ENCODE measurements at places on chromosomes 2 and 18.

GRCh38 chr2:217742841-217743240 is 260.0 kb downstream of the TNS1 start:
- no peak for DNase-seq

GRCh38 chr2:160222546-160223283 is 22.6 kb upstream of the ITGB6 start:
- no peak for DNase-seq

- DNase-seq, result no peak
These were observed 67.5 kb downstream of the COPS8 start for GRCh38 chr2:237153181-237153580.

DNA sequence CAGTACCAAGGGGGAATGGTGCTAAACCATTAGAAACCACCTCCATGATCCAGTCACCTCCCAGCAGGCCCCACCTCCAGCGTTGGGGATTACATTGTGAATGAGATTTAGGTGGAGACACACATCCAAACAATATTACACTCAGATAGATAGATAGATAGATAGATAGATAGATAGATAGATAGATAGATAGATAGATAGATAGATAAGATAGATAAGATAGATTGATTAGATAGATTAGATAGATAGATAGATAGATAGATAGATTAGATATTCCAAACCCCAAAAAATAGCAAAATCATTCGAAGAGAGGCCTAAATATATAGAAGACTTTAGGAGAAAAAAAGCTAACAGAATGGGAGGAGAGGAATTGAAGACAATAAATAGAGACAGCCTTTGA is 42.8 kb upstream of the UBXN4 start:
- no peak for DNase-seq

DNA sequence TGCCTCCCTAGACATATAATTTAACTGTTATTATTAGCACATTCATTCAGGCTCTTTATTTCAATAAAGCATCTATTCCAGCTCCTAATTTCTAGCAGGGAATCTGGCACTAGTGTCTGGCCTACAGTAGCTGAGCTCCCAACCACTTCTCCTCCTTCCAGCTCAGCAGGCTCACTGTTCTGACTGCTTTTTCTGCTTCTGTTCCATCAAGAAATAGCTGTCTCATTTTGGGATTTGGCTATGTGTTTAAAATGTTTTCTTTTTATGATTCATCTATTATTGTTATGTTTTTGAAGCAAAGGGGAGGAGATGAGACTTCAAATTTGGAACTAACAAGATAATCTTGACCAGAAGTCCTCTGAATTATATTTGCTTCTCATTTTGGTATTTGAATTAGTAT is 172.7 kb upstream of the SMAD7 start:
- DNase-seq, result no peak

- no peak for DNase-seq
These were observed 82.8 kb upstream of the CPO start for GRCh38 chr2:206856513-206856912.

DNA sequence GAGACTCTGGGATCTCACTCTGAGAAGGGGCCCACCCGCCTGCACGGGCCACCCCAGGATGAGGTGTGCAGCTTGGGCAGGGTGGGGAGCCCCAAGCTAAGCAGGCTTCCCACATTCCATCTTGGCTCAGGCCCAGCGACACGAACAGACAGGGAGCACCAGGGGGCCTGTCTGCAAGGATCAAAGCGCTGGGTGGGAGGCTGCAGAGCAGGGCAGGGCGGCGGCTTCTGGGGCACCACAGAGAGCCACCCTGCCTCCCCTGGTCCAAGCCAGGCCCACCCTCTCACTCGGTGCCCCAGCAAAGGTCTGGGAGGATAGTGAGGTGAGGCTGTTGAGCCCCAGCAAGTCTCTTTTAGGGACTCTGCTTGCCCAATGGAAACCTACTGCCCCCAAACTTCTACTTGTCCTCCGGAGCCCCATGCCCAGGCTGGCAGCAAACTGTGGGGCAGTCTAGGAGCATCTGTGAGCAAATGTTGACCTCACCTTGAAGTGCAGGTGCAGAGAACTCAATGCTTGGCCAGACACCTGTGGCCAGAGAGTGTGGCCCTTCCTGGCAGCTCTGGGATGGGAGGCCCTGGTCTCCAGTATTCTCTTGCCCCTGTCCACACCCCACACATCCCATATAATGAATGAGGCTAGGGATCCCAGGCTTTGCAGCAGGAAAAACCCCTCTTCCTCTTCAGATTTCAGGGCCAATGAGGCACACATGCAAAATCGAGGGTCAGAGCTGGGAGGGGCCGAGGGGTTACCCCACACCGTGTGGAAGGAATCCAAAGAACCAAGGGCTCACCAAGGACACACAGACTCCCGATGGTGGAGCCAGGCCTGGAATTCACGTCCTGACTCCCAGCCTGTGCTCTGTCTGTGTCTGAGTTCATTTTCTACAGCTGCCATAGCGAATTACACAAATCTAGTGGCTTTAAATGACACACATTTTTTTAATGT is 18.8 kb upstream of the GLI2 start:
- no peak for DNase-seq

DNA sequence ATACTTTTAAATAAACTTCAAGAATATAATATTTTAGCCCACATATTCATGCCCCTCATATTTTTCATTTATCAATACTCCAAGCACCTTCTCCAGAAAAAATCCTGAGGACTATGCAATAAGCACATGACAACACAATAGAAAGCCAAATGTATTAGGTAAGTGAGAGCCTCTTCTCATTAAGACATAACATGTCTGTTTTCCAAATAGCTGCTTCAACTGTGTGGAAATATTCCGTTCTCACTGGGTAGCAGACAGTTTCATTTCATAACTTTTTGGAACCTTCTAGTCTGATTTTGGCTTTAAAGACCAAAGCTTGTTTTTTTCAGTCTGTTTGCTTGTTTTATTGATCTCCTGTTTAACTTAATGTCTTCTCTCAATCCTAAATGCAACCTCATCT is 137.8 kb downstream of the PIK3C3 start:
- DNase-seq, result no peak

DNA sequence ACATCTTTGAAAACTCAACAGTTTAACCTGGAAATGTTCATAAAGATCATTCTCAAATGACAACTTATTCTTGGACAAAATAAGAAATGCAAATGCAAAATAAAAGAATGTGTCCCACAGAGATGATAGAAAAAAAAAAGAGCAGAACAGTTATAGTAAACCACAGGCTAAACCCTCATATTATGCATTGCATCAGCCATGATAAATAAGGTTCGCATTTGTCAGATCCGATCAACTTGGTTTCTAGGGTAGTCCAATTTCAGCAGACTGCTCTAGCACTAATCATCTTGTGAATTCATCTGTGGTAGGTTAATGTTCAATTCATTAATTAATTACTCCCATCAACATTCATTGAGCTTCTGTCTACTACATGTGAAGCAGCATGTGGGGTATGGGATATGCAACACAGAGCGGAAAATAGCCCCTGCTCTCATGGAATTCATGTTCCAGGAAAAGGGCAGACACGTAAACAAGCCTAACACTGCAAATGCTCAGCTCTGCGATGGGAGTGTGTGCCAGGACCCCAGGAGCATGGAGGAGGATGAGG is 316.2 kb upstream of the REV1 start:
- no peak for DNase-seq

DNA sequence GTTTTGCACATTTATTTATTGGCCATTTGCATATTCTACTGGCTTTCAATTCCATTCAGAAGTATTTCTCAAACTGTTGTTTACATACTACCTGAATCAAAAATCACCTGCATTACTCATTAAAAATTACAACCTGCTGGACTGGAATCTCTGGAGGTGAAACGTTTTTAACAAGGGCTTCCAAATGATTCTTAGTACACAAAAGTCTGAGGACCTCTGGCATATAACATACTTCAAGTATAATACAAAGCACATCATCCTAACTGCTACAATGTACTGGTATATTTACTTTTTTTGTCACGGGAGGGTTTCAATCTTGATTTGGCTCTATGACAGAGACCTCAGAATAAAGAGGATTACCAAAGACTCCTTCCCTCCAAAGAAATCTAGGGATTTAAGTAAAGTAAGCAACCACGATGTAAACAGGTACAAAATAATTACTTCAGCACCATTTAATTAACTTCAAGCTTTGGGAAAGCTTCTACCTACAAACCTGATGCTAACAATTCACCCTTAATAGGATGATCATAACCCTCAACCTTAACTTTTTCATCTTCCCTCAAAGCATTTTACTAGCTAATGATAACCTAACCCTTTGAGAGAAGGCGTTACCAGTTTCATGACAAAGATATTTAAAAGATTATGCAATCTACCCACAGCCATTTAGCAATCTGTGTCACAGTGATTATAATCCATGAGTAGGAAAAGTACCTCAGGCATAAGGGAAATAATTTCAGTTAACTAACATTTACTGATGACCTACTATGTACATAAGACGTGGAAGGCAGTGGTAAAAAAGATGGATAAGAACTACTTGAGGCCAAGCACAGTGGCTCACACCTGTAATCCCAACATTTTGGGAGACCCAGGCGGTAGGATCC is 24.7 kb downstream of the ATAD2B start:
- DNase-seq, result no peak

DNA sequence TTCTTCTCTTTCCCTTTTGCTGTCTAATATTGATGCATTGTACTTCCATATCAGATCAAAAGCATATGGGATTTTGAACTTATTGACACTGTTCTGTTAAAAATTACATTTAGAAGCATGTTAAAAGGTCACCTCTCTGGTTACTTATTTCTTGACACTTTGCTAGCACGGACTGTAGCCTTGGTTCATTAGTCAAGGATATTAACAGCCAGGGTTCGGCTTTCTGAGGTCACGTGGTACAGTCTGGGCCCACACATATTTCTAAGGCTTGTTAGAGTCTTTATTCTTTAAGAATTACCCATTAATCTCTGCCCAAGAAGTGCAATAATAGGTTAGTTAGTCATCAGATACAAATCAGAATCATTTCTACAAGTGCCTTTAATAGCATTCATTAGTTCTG is 1035.8 kb upstream of the FANCL start:
- DNase-seq, result no peak

GRCh38 chr2:107992069-107992468 is 5.7 kb downstream of the SLC5A7 start:
- no peak for DNase-seq

- DNase-seq, result no peak
These were observed 83.2 kb downstream of the TANC1 start for GRCh38 chr2:159051661-159052060.

GRCh38 chr2:220347626-220348025 is 720.2 kb downstream of the SLC4A3 start:
- DNase-seq, result no peak

GRCh38 chr2:162677476-162677875 is 161.1 kb downstream of the KCNH7 start:
- DNase-seq, result no peak

DNA sequence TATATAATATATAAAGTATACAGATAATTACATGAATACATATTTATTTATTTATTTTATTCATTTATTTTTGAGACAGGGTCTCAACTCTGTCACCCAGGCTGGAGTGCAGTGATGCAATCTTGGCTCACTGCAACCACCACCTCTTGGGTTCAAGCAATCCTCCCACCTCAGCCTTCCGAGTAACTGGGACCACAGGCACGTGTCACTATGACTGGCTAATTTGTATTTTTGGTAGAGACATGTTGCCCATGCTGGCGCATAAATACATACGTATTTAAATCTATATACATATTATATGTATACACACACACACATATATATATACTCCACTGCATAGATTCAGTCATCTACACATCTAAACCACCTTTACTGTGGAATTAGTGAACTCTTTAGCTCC is 20.6 kb upstream of the NDUFV2 start:
- peak; percentile 82 for DNase-seq

GRCh38 chr18:13317801-13318200 is 99.2 kb downstream of the LDLRAD4 start:
- no peak for DNase-seq

- DNase-seq, result no peak
These were observed 3.1 kb upstream of the SPP2 start for GRCh38 chr2:234047361-234047760.

DNA sequence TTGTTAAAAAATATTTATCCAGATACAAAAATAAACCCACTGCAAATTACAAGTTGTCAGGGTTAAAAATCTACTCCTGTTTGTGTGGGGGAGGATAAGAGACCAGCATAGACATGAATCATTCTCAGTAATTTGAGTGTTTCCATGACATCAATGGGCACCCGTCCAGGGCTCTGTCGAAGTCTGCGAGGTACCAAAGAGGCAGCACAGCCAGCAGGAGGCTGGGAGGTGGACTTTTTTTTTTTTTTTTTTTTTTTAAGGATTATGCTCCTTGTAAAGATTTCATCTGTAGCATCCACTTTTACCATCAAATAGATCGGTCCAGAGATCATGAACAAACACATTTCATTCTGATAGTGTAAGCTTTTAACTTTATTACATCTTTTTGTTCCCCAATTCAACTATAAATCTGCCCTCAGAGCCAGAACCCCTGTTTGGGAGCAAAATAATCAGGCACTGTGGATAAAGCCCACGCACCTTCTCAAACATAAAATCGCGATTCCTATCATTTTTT is 182.0 kb downstream of the TCF4 start:
- no peak for DNase-seq

Data from activated CD4-positive, alpha-beta T cell treated with anti-CD3 and anti-CD28 coated beads, Interleukin-10, Interleukin-2, amounts not matched to agents 100 ng/mL and 50 ng/mL, durations not matched to agents 16 hours and 8 hours (primary cell).